ENCODE measurements at places on chromosomes 12 and 14.

DNA sequence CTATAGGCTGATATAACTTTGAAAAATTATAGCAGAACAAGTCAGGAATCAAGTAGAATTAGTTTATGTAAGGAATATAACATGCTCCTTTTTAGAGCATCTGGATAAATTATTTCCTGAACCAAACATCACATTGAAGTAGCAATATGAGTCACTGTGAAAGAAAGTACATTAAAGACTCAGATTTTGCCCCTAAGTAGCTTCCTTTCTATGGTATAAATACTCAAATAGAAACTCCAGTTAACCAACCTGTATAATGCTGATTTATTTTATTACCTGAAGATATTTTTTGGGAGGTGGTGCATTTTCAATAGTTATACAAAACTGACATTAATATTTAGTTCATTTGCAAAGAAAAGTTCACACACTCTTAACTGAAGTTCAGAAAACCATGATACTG is 312.1 kb downstream of the ITPR2 start:
- DNase-seq = no peak

DNA sequence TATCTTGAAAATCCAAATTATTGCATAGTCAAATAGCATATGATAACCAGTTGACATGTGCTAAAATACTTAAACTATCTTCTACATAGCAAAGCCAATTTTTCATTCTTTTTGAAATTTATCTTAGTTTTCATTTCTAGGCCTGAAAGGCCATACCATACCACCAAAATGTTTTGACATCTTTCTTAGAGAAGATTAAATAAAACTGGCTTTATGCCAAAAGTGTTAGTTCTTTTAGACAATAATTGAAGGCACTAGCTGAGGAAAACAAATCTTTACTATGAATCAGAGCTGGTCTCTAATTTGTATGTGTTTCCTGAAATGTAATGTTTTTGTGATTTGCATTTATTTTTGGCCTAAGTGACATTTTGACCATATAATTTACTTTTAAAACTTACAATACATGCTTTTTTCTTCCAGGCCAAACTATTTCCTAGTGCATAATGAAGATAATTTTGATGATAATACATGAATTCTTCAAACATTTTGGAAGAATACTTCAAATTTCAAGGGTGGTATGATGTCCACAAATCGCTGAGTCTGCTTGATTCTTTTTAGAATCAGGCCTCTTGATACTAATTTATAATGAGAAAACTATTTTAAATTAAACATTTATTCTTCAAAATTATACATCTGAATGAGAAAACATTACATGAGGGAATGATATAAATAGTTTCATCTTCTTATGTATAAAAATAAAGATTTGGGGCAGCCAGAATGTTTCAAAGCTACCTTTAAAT is 6.5 kb upstream of the KCNMB4 start:
- no peak for DNase-seq

GRCh38 chr14:95294834-95295599 is 24.7 kb downstream of the CLMN start:
- no peak for DNase-seq

DNA sequence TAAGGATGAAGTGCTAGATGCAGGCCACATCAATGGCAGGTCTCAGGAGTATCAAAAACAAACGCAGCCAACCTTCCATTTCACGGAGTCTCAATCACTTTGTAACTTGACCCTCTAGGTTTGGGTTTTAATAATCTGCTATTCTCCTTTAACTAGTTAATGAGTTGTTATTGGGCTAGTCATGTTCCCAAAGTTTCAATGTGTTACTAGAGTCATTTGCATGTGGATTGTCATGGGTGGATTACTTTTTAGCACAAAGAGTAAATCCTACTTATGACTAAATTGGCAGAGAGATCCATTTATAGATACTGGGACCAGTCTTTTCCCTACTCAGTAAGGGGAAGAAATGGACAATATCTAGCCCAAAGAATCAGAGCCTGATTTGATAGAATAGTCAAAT is 151.0 kb downstream of the BCAT1 start:
- peak; percentile 28 for DNase-seq

- peak; percentile 42 for DNase-seq
These were observed 39.2 kb upstream of the EEA1 start for GRCh38 chr12:92968176-92968813.

DNA sequence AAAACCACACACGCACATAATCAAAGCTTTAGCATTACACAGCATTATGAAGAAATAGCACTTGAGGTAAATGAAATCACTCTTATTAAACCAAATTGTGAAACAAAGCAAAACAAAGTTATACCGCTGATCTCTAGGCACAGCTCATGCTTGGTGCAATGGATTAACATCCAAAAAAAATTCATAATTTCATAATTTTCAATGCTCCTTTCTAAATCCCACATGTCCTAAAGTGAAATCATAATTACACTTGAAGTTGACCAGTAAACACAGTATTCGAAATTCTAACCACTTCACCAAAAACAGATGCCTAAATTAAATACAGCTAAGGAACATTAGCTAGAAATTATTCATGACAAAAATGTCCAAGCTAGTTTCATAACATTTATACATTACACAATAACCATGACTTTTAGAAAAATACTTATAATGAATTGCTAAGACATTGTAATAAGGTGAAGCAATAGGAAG is 1.5 kb downstream of the MLH3 start:
- DNase-seq = peak; percentile 52

DNA sequence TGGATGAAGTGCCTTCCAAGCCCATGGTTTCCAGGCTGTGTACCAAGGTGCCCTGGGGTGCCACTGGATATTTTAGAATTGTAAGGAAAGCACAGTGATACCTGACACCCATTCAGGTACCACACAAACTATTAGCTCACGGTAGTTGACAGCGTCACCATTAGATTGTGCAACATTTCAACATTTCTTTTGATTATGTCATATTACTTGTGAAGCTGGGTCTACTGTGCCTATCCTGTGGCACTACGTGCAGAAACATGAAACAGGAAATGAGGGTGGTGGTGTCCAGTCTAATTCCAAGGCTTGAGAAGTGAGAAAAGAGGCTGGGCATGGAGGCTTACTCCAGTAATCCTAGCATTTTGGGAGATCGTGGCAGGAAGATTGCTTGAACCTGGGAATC is 75.5 kb upstream of the CPM start:
- DNase-seq = peak; percentile 74

- DNase-seq = no peak
These were observed 2.4 kb upstream of the LYZ start for GRCh38 chr12:69345742-69346141.

DNA sequence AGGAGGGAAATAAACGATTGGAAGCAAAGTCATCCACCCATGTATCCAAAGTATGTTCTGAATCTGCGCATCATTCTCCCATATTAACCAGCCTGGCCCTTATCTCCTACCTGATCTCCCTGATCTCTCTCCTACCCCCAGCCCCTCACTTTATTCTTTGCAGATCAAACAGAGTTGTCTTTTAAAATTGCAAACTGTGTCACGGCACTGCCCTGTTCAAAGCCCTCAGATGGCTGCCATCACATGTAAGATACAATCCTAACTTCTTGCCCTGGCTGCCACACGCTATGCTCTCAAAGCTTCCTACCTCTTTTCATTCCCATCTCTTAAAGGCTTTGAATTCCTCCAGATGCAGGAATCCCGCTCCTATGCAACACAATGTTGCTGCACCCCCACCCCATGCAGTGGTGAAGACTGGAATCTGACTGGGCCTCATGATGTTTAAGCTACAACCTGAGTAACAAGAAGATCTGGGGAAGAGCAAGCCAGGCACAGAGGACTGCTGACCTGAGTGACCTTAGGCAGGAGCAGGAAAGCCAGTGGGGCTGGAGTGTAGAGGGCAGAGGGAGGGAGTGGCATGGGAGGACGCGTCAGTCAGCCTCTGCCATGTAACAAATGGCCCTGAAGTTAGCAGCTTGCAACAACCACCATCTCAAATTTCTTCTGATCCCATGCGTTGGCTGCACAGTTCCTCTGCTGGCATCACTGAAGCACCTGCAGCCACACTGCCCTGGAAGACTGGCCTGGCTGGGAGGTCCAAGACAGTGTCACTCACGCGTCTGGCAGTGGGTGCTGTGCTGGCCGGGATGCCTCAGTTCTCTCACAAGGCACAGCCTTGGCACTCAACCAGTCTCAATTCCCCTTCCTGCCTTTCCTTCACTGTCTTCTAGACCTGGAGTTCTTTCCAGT is 382.8 kb downstream of the BCL11B start:
- DNase-seq = no peak

GRCh38 chr14:97866664-97867063 is 1069.5 kb downstream of the VRK1 start:
- no peak for DNase-seq

GRCh38 chr14:35847636-35848035 is 21.5 kb downstream of the BRMS1L start:
- no peak for DNase-seq

- DNase-seq = no peak
These were observed 30.3 kb downstream of the EFCAB11 start for GRCh38 chr14:89924268-89924667.

Measured in suppressor macrophage treated with lipopolysaccharide for 1 hour (primary cell).